ENCODE measurements at places on chromosomes 1 and 21. TPM values are rescaled to one million over a fixed set of nuclear protein-coding genes. Genes with fewer than 3 reads are reported as not detected.

HAX1 gene
- polyA plus RNA-seq: 83.6 TPM

TDRD5 gene
- polyA plus RNA-seq: 5.4 TPM

AADACL3 gene
- polyA plus RNA-seq: not detected

TAL1 gene
- polyA plus RNA-seq: 3.9 TPM

SPRR4 gene
- not detected for polyA plus RNA-seq

MYOM3 gene
- polyA plus RNA-seq: 27.5 TPM

ZMYND12 gene
- 4.0 TPM for polyA plus RNA-seq

RNU1-2 gene
- not detected for polyA plus RNA-seq

NT5C1A gene
- 0.24 TPM for polyA plus RNA-seq

TRIM62 gene
- 6.2 TPM for polyA plus RNA-seq

OR2T2 gene
- polyA plus RNA-seq: not detected

KCNJ15 gene
- polyA plus RNA-seq: 244 TPM

CLCA4 gene
- polyA plus RNA-seq: not detected

ATP1A2 gene
- 4.2 TPM for polyA plus RNA-seq

TTC24 gene
- polyA plus RNA-seq: 1.2 TPM

WNT4 gene
- 8.2 TPM for polyA plus RNA-seq

Measured in right renal cortex interstitium (tissue), 3 donors.